Thyroid gland (tissue), 4 donors: ENCODE measurements at places on chromosomes 6 and 20. TPM values are rescaled to one million over a fixed set of nuclear protein-coding genes. Genes with fewer than 3 reads are reported as not detected.

DNA sequence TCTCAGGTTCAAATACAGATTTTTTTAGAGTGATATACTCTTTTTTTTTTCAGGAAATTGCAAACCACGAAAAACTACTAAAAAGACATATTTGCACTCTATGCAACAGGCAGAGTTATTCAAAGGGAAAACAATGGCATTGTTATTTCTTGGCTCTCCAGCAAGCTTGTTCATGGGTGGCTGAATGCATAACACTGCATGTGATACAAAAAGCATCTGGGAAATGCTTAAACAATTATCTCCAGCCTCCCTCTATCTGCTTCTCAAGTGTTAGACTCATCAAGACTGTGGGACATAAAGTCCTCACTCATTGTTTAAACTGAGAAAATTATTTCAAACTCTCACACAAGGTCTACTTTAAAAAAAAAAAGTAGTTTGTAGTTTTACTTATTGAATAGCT, 7.3 kb upstream of the COL12A1 start:
- no peaks in the 10 kb centered on the region for H3K27me3 ChIP-seq
- no peak for DNase-seq
- no peak overlapping the region for H3K4me3 ChIP-seq
- H3K27ac ChIP-seq: no peak overlapping the region

- no peak for DNase-seq
- H3K4me3 ChIP-seq: no peak overlapping the region
- H3K36me3 ChIP-seq: no peaks in the 10 kb centered on the region
- H3K4me1 ChIP-seq: no peaks in the 10 kb centered on the region
These were observed 520.0 kb upstream of the HS3ST5 start for GRCh38 chr6:114862819-114863218.

- no peak for DNase-seq
- no peaks in the 10 kb centered on the region for H3K27me3 ChIP-seq
- H3K27ac ChIP-seq: no peak overlapping the region
- H3K36me3 ChIP-seq: no peaks in the 10 kb centered on the region
- H3K4me3 ChIP-seq: no peak overlapping the region
These were observed 165.2 kb downstream of the BCAS1 start for GRCh38 chr20:53905019-53905819.

- H3K27me3 ChIP-seq: no peaks in the 10 kb centered on the region
- H3K27ac ChIP-seq: no peak overlapping the region
- H3K4me1 ChIP-seq: no peaks in the 10 kb centered on the region
- no peaks in the 10 kb centered on the region for H3K36me3 ChIP-seq
- no peak for DNase-seq
These were observed 23.0 kb downstream of the USP49 start for GRCh38 chr6:41872147-41872546.

- DNase-seq: no peak
- H3K4me1 ChIP-seq: no peaks in the 10 kb centered on the region
- H3K36me3 ChIP-seq: no peaks in the 10 kb centered on the region
- no peaks in the 10 kb centered on the region for H3K27me3 ChIP-seq
- no peak overlapping the region for H3K4me3 ChIP-seq
These were observed 132.4 kb upstream of the SYNDIG1 start for GRCh38 chr20:24337069-24337468.

GRCh38 chr20:14700639-14700960, 363.2 kb upstream of the FLRT3 start:
- no peak for DNase-seq
- no peaks in the 10 kb centered on the region for H3K4me1 ChIP-seq
- H3K4me3 ChIP-seq: no peak overlapping the region
- H3K27ac ChIP-seq: no peak overlapping the region
- H3K27me3 ChIP-seq: no peaks in the 10 kb centered on the region
- no peaks in the 10 kb centered on the region for H3K36me3 ChIP-seq

- H3K4me1 ChIP-seq: no peaks in the 10 kb centered on the region
- no peaks in the 10 kb centered on the region for H3K36me3 ChIP-seq
- no peak for DNase-seq
- no peak overlapping the region for H3K27ac ChIP-seq
- no peak overlapping the region for H3K4me3 ChIP-seq
- H3K27me3 ChIP-seq: no peaks in the 10 kb centered on the region
These were observed 70.9 kb downstream of the PACRG start for GRCh38 chr6:162798546-162799266.

- H3K4me3 ChIP-seq: no peak overlapping the region
- DNase-seq: no peak
- H3K27me3 ChIP-seq: no peaks in the 10 kb centered on the region
These were observed 384.1 kb downstream of the LAMA2 start for GRCh38 chr6:129267028-129267427.

DNA sequence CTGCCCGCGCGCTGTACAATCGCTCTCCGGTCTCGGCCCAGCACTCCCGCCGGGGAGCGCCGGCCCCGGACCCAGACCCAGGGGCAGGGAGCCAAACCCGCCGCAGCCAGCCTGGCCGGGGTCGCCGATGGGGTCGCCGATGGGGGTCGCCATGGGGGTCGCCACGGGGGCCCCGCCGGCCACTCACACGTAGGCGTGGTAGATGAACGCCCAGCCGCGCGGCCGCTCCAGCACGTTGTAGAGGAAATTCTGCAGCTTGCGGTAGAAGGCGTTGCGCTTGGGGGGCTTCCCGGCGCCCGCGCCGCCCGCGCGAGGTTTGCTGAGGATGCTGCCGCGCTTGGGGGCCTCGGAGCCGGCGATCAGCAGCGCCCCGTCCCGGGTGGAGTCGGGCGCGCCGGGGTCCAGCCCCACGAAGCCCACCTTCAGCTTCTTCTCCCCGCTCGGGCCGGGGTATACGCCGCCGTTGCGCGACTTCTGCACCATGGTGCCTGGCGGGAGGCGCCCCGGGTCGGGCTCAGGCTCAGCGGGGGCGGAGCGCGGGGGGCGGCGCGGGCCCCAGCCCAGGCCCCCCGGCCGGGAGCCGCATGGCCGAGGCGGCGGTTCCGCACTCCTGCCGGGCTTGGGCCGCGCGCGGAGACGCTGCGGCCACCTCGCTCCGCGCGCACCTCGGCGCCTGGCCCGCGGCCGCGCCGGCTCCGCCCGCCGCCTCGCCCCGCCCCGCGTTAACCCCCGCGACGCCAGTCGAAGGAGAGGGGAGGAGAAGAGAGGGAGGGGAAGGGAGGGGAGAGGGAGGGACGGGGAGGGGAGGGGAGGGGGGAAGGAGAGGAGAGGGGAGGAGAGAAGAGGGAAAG, at the start of gene KCNQ2:
Gene KCNQ2, minus strand, starts transcription at position 675 of the 851 bp plus-strand sequence. Its CDS starts 192 bp downstream, at position 483.
- no peaks in the 10 kb centered on the region for H3K4me1 ChIP-seq
- no peak within 1 kb of the TSS for H3K4me3 ChIP-seq
- H3K27ac ChIP-seq: no peak within 1 kb of the TSS
- H3K27me3 ChIP-seq: peaks cover 27% of the 10 kb centered on the region
- no peaks in the 10 kb centered on the region for H3K36me3 ChIP-seq

Gene ZSCAN31
- 70.1 TPM for total RNA-seq

Gene UBD
- not detected for total RNA-seq

Gene LY6G6C
- not detected for total RNA-seq

Gene CST4
- not detected for total RNA-seq
